MCF 10A (cell line): ENCODE measurements at places on chromosomes 5 and 9. TPM values are rescaled to one million over a fixed set of nuclear protein-coding genes. Genes with fewer than 3 reads are reported as not detected.

GRCh38 chr9:19023078-19023477 is 9.9 kb downstream of the SAXO1 start:
- H3K36me3 ChIP-seq, result no peaks in the 10 kb centered on the region
- H3K4me3 ChIP-seq, result no peak overlapping the region
- no peak for DNase-seq

Gene ZNF484
- total RNA-seq, result 7.1 and 7.3 TPM in 2 replicates

Gene DOLK
- 12.0 and 16.9 TPM in 2 replicates for total RNA-seq

Gene HARS2
- 48.5 and 54.3 TPM in 2 replicates for total RNA-seq
